ENCODE measurements at places on chromosomes 6 and 20.

DNA sequence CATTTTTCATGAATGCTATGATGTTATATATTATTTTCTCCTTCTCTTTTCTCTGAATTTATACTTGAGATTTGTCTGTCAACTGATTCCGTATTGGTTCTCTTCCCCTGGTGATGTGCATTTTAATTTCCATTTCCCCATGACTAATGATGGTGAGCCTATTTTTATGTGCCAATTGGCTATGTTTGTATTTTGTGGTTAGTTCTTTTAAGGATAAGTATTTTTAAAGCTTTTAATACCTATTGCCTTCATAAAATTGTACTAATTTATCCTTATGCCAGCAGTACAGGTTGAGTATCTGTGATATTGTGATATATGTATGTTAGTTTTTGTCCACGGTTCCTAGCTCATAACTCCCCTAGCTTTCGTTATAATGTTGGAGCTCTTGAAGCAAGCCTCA lies 2.8 kb downstream of the POLH start:
- H3K27me3 ChIP-seq = no peaks in the 10 kb centered on the region
- H3K4me1 ChIP-seq = peaks cover 2% of the 10 kb centered on the region
- H3K4me3 ChIP-seq = no peak overlapping the region
- no peaks in the 10 kb centered on the region for H3K36me3 ChIP-seq

GRCh38 chr6:51093871-51094270 lies 275.2 kb downstream of the TFAP2B start:
- no peaks in the 10 kb centered on the region for H3K36me3 ChIP-seq
- H3K4me3 ChIP-seq = no peak overlapping the region
- no peak overlapping the region for H3K27ac ChIP-seq
- no peak for DNase-seq

DNA sequence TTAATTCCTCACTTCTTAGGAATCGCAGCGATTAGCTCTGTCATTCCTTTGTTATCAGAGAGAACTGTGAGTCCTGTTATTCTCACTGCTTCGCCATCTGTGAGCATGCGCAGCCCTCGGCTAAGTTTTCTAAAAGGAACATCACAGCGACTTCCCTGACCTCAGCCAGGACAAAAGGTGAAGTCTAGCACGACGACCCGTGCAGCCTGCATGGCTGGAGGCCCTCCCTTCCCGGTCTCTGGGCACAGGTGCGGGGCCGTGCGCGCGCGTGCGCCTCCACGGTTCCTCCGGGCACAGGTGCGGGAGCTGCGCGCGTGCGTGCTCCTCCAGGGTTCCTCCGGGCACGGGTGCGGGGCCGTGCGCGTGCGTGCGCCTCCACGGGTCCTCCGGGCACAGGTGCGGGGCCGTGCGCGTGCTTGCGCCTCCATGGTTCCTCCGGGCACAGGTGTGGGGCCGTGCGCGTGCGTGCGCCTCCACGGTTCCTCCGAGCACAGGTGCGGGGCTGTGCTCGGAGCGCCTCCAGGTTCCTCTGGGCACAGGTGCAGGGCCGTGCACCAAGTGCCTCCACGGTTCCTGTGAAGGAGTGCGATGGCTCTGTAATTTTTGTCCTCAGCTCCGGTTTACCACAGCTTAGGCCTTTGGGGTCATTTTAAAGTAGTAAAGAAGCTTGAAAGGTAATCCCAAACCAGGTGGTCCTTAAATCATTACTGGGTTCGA lies 212.3 kb downstream of the ERMARD start:
- no peak overlapping the region for H3K4me3 ChIP-seq
- H3K36me3 ChIP-seq = no peaks in the 10 kb centered on the region
- H3K4me1 ChIP-seq = no peaks in the 10 kb centered on the region
- no peak overlapping the region for H3K27ac ChIP-seq

DNA sequence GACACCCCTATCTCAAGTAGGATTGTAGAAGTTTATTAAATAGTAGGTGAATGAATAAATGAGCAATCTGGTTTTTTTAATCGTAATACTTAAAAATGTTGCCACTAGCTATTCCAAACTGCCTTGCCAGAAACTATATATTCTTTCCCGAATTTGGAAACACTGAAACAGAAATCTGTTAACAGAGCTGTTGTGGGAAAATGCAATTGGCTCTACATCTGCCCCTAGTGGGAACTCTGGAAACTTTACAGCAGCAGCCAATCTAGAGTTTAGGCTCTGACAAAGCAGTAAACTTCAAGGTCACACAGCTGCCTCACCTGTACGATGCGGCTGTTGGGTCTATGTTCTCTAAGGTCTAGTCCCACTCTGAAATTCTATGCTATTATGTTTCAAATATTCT lies 41.7 kb downstream of the SYNE1 start:
- no peaks in the 10 kb centered on the region for H3K4me1 ChIP-seq
- H3K36me3 ChIP-seq = no peaks in the 10 kb centered on the region
- no peaks in the 10 kb centered on the region for H3K27me3 ChIP-seq
- peak; percentile 48 for DNase-seq
- no peak overlapping the region for H3K4me3 ChIP-seq

DNA sequence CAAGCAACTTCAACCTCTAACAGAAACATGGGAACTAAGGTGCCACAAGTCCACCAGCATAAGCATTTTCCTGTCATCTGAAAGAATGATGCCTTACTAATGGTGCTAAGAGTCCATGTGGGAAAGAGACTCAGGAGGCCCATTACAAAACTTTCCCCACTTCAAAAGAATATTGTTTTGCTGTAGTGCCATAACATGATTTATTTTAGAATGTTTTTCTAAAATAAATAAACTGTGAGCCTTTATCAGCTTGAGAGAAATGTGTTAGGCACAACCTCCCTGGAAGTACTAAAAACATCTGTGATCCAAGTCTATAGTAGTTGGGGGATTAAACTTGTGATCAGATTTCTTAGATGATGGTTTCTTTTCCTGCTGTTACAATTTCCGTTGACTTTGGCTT lies 330.1 kb upstream of the MAP3K7 start:
- H3K4me1 ChIP-seq = no peaks in the 10 kb centered on the region
- no peak overlapping the region for H3K4me3 ChIP-seq
- H3K27me3 ChIP-seq = no peaks in the 10 kb centered on the region
- no peak overlapping the region for H3K27ac ChIP-seq

DNA sequence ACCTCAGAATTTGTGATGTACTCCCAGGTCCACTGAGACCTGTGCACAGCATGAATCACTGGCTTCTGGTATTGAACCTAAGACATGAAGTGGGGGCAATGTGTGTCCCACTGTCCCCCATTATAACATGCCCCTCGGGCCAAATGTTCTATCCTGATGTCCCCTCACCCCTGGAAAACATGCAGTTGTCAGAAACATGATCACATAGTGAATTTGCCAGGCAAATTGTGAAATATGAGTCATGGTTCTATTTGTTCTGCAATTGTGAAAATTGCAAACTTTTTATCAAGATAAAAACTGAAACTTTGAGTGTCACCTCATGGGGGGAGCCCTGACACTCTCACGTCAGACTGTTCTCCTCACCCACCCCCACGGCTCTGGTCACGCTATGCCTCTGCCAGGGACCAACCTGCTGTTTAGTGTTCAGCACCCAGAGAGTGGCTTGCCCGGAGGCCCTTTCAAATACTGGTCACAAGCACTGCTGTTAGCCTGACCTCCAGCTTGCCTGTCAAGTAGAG lies 305.3 kb downstream of the CLIC5 start:
- no peaks in the 10 kb centered on the region for H3K36me3 ChIP-seq
- H3K27me3 ChIP-seq = no peaks in the 10 kb centered on the region
- no peak for DNase-seq
- no peak overlapping the region for H3K27ac ChIP-seq
- H3K4me3 ChIP-seq = no peak overlapping the region

DNA sequence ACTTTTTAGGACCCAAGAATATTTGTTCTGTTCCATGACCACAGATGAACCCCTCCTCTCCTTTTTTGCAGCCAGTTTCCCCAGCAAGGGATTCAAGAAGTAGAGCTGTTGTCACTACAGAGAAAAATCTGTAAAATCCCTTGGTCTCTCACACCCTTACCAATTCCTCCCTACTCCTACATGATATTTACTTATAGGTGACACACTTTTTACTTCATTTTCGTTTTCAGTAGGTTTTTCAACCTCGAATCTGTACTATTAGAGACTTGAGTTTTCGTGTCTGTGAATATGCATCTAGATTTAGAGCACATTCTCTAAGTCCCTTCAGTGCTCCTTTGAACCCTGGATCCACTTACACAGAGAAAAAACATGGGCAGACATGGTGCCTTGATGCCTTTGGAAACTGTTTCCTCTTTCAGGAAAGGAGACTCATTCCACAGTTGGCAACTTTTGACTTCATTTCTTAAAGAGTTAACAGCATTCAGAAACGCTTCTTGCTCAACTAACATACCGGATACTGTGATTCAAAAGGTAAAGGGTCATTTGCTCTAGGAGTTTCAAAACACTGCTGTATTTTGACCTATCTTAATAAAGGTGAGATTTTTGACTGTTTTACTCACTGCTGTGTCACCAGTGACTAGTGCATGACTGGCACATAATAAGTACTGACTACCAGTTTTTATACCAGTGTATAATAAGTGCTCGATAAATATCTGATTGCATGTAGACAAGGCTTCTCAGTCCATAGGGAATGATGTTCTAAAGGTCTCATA lies 50.6 kb downstream of the LAMA4 start:
- H3K4me3 ChIP-seq = no peak overlapping the region
- peaks cover 6% of the 10 kb centered on the region for H3K4me1 ChIP-seq
- no peak for DNase-seq
- H3K27me3 ChIP-seq = no peaks in the 10 kb centered on the region
- no peak overlapping the region for H3K27ac ChIP-seq

- H3K27ac ChIP-seq = no peak overlapping the region
- no peaks in the 10 kb centered on the region for H3K27me3 ChIP-seq
- DNase-seq = no peak
- no peaks in the 10 kb centered on the region for H3K4me1 ChIP-seq
Measured at GRCh38 chr6:51199733-51200260, 381.1 kb downstream of the TFAP2B start.

- DNase-seq = no peak
- no peaks in the 10 kb centered on the region for H3K27me3 ChIP-seq
- H3K36me3 ChIP-seq = no peaks in the 10 kb centered on the region
- H3K27ac ChIP-seq = no peak overlapping the region
- no peak overlapping the region for H3K4me3 ChIP-seq
Measured at GRCh38 chr6:108945681-108946159, 97.5 kb downstream of the ARMC2 start.

- H3K36me3 ChIP-seq = no peaks in the 10 kb centered on the region
- H3K4me1 ChIP-seq = no peaks in the 10 kb centered on the region
- H3K4me3 ChIP-seq = no peak overlapping the region
Measured at GRCh38 chr6:165906-166305, 126.4 kb upstream of the DUSP22 start.

- H3K4me3 ChIP-seq = no peak overlapping the region
- no peak overlapping the region for H3K27ac ChIP-seq
- H3K27me3 ChIP-seq = no peaks in the 10 kb centered on the region
- no peaks in the 10 kb centered on the region for H3K4me1 ChIP-seq
- no peaks in the 10 kb centered on the region for H3K36me3 ChIP-seq
Measured at GRCh38 chr6:110033101-110033500, 55.0 kb downstream of the GPR6 start.

DNA sequence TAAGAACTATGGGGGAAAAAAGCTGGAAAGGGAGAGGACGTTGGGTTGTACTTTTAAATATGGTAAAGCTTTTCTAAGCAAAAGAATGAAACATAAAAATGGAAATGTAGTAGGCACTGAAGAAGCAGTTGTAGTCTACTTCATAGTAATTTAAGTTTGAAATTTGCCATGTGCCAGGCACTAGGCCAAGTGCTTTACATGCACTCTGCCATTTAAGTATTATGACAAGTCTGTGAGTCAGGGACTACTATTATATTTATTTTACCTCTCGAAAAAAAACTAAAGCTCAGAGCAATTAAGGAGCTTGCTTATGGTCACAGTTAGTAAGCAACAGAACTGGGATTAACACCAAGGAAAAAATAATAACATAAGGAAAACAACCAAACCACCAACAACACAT lies 257.8 kb downstream of the GMDS start:
- DNase-seq = no peak
- H3K27ac ChIP-seq = no peak overlapping the region
- H3K27me3 ChIP-seq = no peaks in the 10 kb centered on the region
- no peaks in the 10 kb centered on the region for H3K4me1 ChIP-seq
- no peak overlapping the region for H3K4me3 ChIP-seq
- no peaks in the 10 kb centered on the region for H3K36me3 ChIP-seq

- H3K27me3 ChIP-seq = no peaks in the 10 kb centered on the region
- H3K4me3 ChIP-seq = no peak overlapping the region
- no peak overlapping the region for H3K27ac ChIP-seq
Measured at GRCh38 chr20:64188682-64189529, 24.7 kb downstream of the MYT1 start.

GRCh38 chr20:44829688-44830087 lies 19.3 kb upstream of the RIMS4 start:
- no peak for DNase-seq
- no peaks in the 10 kb centered on the region for H3K36me3 ChIP-seq
- no peaks in the 10 kb centered on the region for H3K27me3 ChIP-seq
- no peak overlapping the region for H3K27ac ChIP-seq
- no peak overlapping the region for H3K4me3 ChIP-seq

GRCh38 chr6:57302477-57302876 lies 15.0 kb upstream of the PRIM2 start:
- H3K4me1 ChIP-seq = no peaks in the 10 kb centered on the region
- DNase-seq = no peak
- H3K4me3 ChIP-seq = no peak overlapping the region

- H3K36me3 ChIP-seq = no peaks in the 10 kb centered on the region
- no peaks in the 10 kb centered on the region for H3K4me1 ChIP-seq
- no peak overlapping the region for H3K4me3 ChIP-seq
- no peak for DNase-seq
Measured at GRCh38 chr6:168493976-168494375, 53.0 kb downstream of the SMOC2 start.

DNA sequence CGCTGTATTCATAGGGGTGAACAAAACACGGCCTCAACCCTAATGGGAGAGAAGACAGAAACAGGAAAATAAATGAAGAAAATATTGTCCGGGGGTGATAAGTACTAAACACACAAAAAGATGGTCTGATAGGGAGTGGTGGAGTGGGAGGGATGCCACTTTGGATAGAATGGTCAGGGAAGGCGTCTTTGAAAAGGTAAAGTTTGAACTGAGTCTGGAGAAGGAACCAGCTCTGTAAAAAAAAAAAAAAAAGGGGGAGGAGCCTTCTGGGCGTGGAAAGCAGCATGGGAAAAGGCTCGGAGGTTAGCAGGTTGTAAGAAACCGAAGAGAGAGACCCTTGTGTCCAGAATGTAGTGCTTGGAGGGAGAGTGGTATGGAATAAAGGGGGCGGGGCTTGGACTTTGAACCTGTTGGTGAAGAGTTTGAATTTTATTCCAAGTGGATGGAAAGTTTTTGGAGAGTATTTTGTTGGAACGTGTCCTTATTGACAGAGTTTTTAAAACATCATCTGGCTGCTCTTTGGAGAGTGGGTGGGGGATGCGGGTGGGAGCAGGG lies 1.8 kb downstream of the CHMP4B start:
- peaks cover 5% of the 10 kb centered on the region for H3K4me1 ChIP-seq
- H3K27me3 ChIP-seq = no peaks in the 10 kb centered on the region
- H3K4me3 ChIP-seq = no peak overlapping the region
- no peak overlapping the region for H3K27ac ChIP-seq

- no peak for DNase-seq
- H3K4me3 ChIP-seq = no peak overlapping the region
- peaks cover 4% of the 10 kb centered on the region for H3K4me1 ChIP-seq
- H3K36me3 ChIP-seq = no peaks in the 10 kb centered on the region
- no peak overlapping the region for H3K27ac ChIP-seq
Measured at GRCh38 chr6:88360203-88360797, 194.2 kb upstream of the CNR1 start.

Data from mesendoderm (in vitro differentiated cells).